Aortic smooth muscle cell (primary cell): ENCODE measurements at places on chromosomes 2 and 18. TPM values are rescaled to one million over a fixed set of nuclear protein-coding genes. Genes with fewer than 3 reads are reported as not detected.

CCBE1 gene
- 26.0 and 38.0 TPM in 2 replicates for total RNA-seq

CHN1 gene
- 3.6 and 4.4 TPM in 2 replicates for total RNA-seq

ADD2 gene
- under 0.01 and 0.06 TPM in 2 replicates for total RNA-seq

STARD6 gene
- total RNA-seq = 0.44 and 0.53 TPM in 2 replicates

CNRIP1 gene
- total RNA-seq = 23.8 and 26.1 TPM in 2 replicates

SH3BP4 gene
- 16.6 and 21.6 TPM in 2 replicates for total RNA-seq

ASTL gene
- not detected in 2 replicates for total RNA-seq

PROM2 gene
- 0.19 and 0.26 TPM in 2 replicates for total RNA-seq

FBXO36 gene
- total RNA-seq = 2.4 and 2.5 TPM in 2 replicates

LRRTM4 gene
- not detected in 2 replicates for total RNA-seq

EHD3 gene
- total RNA-seq = 68.3 and 108 TPM in 2 replicates

FBXO41 gene
- 0.06 and 0.40 TPM in 2 replicates for total RNA-seq

GPR45 gene
- total RNA-seq = not detected in 2 replicates

ADRA2B gene
- total RNA-seq = not detected in 2 replicates

PPP1R7 gene
- 76.7 and 104 TPM in 2 replicates for total RNA-seq

AFF3 gene
- total RNA-seq = under 0.01 TPM in 1 of 2 replicates, not detected in the other

PJVK gene
- 1.2 and 1.5 TPM in 2 replicates for total RNA-seq
